ENCODE measurements at places on chromosomes 7 and 10. TPM values are rescaled to one million over a fixed set of nuclear protein-coding genes. Genes with fewer than 3 reads are reported as not detected.

DRGX gene
- total RNA-seq, result not detected

AKR1B15 gene
- total RNA-seq, result not detected

NUTM2B gene
- 0.32 TPM for total RNA-seq

CLCN1 gene
- under 0.01 TPM for total RNA-seq

HMX3 gene
- not detected for total RNA-seq

GRCh38 chr7:32335107-32335506, 155.1 kb downstream of the LSM5 start:
- no peak for DNase-seq

- DNase-seq, result no peak
Observed at GRCh38 chr7:122407195-122407594, 102.6 kb upstream of the FEZF1 start.

- DNase-seq, result no peak
Observed at GRCh38 chr7:51158211-51158610, 158.4 kb downstream of the COBL start.

- peak; percentile 69 for DNase-seq
Observed at GRCh38 chr7:149147752-149148653, 750 bp downstream of the ZNF398 start.

DNA sequence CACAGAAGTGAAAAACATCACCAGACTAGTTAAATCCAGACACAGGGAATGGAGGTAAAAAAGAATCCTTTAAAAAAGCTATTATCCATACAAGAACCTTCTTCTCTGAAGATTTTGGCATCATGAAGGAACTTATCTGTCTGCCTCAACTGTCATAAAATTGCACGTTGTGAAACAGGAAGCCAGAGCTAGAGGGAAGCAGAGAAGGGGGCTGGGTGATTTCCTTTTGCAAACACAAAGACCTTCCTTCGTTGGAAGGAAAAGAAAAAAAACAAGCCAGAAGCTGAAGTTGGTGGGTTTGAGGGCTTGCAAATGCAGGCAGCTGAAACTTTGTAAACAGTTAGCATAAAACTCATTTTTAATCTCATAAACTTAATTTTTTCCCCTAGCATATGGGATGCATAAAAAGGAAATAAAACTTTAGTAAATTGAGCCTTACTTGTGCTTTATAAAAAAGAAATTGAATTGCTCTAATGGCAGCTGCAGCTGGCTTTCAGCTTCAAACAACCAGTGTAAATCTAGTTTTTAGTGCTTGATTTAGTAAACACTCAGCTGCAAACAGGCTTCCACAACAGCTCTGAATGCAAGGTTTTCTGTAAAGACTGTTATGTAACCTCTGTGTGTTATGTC, 101.6 kb downstream of the OTUD1 start:
- DNase-seq, result no peak

GRCh38 chr10:88392222-88392621, 190.9 kb downstream of the RNLS start:
- DNase-seq, result no peak

- no peak for DNase-seq
Observed at GRCh38 chr10:78181381-78182055, 147.9 kb downstream of the RPS24 start.

GRCh38 chr10:110409926-110410325, 87.8 kb upstream of the DUSP5 start:
- DNase-seq, result no peak
